ENCODE measurements at places on chromosomes 1 and 21. TPM values are rescaled to one million over a fixed set of nuclear protein-coding genes. Genes with fewer than 3 reads are reported as not detected.

DNA sequence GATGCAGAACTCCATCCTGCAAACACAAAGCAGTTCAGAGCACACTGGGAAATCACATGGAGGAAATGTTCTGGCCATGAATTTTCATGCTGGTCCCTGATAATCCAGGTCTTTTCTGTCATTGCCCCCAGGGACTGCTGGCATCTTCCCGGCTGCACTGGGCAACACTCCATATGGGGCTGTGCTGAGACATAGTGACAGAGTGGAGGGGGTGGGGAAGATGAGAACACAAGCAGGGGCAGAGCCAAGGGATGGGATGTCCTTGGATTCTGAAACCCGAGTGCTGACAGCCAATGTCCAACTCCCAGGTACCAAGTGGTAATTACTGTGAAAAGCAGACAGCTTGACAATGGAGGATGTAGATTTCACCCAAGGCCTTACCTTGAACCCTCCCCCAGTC is 185.7 kb downstream of the HIVEP3 start:
- DNase-seq: no peak

The ANKRD13C gene
- 40.0 TPM for total RNA-seq

GRCh38 chr1:47002211-47002610 is 21.3 kb upstream of the CYP4X1 start:
- no peak for DNase-seq

The IFNGR2 gene
- total RNA-seq: 63.1 TPM

The CFHR4 gene
- not detected for total RNA-seq

- no peak for DNase-seq
These were observed 496.1 kb downstream of the LRRIQ3 start for GRCh38 chr1:73701826-73702225.

DNA sequence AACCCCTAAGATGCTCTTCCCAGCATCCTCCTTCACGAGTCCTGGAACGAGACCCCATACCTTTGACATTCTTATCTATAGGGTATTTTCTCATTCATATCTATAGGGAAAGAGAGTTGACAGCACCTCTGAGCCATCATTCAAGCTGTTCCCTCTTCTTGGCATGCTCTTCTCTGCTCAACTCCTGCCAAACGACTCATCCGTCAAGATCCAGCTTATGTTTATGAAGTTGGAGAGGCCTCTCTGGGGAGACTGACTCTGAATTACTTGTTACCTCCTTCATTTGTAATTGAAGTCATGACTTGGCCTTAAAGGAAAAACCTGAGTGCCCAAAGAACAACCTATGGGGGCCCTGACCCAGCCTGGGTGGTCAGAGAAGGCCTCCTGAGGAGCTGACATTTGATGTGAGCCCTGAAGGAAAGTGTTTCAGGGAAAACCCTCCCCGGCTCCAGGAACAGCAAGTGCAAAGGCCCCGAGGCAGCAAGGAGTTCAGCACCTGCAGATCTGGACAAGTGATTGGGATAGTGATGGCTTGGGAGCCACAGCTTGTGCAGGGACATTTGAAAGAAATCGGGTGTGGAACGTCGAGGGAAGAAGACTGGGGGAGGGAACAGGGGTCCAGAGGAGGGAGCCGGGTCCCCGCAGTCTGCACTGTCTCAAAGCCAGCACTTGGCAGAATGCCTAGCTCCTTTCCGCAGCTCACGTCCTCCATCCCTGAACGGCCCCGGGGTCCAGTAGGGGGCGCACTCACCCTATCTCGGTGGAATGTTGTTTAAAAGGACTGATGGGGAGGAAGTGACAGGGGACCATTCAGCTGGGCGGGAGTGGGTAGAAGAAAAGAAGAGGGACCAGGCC is 14.0 kb upstream of the CDA start:
- no peak for DNase-seq

- DNase-seq: no peak
These were observed 41.8 kb downstream of the ATP2B4 start for GRCh38 chr1:203668401-203668800.

DNA sequence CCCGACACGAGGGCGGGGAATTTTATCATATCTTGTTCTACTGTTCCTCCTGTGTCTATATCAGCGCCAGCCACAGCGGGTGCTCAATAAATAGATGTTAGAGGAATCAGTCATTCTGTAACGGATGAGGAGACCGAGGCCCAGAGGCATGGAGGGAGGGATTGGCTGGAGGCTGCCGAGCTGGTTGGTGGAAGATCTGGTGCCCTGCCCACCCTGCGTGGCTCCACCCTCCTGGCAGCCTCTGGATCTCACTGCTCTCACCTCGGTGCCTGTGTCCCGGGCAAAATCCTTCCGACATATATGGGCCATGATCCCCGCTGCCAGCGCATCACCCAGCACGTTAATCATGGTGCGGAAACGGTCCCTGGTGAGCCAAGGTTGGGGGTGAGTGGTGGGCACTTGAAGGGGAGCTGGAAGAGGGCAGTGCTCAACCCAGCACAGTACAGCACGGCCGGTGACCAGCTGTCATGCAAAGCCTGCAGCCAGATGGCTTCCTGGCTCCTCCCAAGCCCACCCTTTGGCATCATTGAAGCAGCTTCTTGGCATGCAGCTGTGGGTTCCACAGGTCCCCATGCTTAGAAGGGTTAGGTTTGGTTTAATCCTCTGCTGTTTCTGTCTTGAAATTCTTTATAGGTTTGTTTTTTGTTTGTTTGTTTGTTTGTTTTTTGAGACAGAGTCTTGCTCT is 26.7 kb downstream of the PODN start:
- DNase-seq: no peak

The CHIA gene
- 0.20 TPM for total RNA-seq

The C8A gene
- total RNA-seq: not detected

- DNase-seq: no peak
These were observed 5.8 kb downstream of the GALNT2 start for GRCh38 chr1:230072866-230073265.

- DNase-seq: no peak
These were observed 13.0 kb upstream of the IL10 start for GRCh38 chr1:206785182-206785765.

DNA sequence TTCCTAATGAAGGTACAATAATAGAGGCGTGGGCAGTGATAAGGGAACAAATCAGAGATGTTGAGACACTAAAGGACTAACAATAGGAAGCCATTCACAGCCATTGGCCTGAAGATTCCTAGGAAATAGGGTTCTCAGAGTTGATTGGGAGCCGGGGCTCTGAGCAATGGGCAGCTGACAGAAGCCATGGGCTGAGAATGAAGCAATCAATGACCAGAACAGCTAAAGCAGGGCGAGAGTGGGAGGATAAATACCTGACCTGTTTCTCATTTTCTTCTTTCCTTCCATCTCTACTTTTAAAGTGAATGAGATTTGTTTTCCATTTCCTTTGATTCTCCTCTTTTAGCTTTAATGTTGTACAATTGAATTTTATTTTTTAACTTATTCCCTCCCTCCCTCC is 774.7 kb upstream of the ADGRL4 start:
- DNase-seq: no peak

The COA6 gene
- total RNA-seq: 16.5 TPM

The PSMA5 gene
- total RNA-seq: 24.6 TPM

The NUAK2 gene
- total RNA-seq: 2.0 TPM

- no peak for DNase-seq
These were observed 340.4 kb downstream of the DISC1 start for GRCh38 chr1:231966983-231967382.

The CGN gene
- total RNA-seq: 6.0 TPM

DNA sequence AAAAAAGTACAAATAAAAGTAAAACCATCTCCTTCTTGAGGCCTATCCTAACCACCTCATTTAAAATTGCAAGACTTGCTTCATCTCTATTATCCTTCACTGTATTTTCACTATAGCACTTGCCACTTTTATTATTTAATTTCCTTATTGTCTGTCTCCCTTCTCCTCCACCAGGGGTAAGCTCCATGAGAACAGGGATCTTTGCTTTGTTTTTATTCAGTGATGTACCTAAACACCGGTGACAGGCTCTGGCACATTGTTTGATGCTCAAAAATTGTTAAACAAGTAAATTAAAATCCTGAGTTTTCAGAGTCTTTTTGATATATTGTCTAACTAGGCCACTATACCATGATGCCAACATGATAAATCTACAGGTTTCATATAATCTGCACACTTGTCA is 17.2 kb upstream of the SPEN start:
- DNase-seq: no peak

DNA sequence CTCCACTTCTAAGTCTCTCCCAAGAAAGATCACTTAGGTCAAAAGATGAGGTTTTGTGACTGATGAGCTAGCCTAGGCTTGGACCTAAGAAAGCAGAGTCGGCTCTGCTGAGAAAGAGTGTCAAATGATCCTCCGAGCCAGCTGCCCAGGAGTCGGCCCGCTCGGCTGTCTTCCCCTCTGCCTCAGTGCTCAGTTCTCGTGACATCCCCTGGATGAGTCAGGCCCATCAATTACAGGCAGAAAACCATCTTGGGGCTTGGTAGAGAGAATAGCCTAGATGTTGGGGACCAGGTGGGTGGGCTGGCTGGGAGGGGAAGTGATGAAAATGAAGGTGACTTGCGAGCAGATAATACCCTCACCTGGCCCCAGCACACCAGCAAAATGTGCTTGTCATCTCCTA is 60.5 kb downstream of the SLC66A1 start:
- DNase-seq: no peak

- no peak for DNase-seq
These were observed 33.9 kb downstream of the APP start for GRCh38 chr21:26136671-26137070.

- DNase-seq: peak; percentile 26
These were observed 118.3 kb downstream of the TGFB2 start for GRCh38 chr1:218463194-218464156.
